ENCODE measurements at places on chromosomes 6 and 20.

- no peak for DNase-seq
These were observed 43.2 kb downstream of the RANBP9 start for GRCh38 chr6:13668291-13668928.

DNA sequence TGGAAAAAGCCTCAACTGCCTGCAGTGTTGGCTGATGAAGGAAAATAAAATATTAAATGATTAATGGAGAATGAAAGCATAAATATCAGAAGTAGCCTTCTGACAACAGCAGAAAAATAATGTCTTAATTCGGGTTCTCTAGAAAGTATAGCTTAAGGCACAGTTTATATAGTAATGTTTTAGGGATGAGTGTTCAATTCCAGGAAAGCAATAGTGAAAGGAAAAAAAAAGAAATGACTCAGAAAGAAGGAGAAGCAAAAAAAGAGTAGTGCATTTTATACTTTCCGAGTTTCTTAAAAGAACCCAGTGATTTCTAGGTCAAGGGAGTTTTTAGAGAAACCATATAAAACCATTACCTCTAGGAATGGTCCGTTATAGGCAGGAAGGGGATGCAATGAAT lies 137.3 kb downstream of the HTR1B start:
- DNase-seq: no peak

GRCh38 chr6:81215092-81215432 lies 537.4 kb downstream of the TENT5A start:
- DNase-seq: no peak

- no peak for DNase-seq
These were observed 636.6 kb upstream of the MAN1A1 start for GRCh38 chr6:119985952-119986736.

GRCh38 chr20:5638023-5638422 lies 112.2 kb upstream of the SHLD1 start:
- no peak for DNase-seq

DNA sequence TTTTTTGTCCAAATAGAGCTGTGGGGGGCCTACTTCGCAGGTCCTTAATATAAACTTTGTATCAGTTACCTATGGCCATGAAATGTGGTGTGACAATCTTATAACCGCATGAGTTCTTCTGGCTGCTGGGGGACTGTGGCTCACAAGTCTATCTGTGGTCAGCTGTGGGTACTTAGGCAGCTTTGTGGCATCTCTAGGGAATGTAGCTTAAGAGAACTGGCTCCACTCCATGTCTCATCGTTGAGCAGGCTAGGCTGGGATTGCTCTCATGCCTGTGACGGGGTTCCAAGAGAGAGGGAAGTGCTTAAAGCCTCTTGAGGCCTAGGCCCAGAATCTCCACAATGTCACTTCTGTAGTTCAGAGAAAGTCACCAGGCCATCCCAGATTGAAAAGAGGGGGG lies 140.5 kb downstream of the BTBD3 start:
- DNase-seq: no peak

Measured in activated CD8-positive, alpha-beta memory T cell treated with anti-CD3 and anti-CD28 coated beads for 4 hours (primary cell).